Kidney (tissue), 22 donors: ENCODE measurements at places on chromosomes 3 and 15. TPM values are rescaled to one million over a fixed set of nuclear protein-coding genes. Genes with fewer than 3 reads are reported as not detected.

Gene UPK1B
- 12.4 TPM for total RNA-seq

Gene IGF2BP2
- total RNA-seq, result 26.9 TPM

Gene SLC38A3
- total RNA-seq, result 1.6 TPM

Gene RARB
- total RNA-seq, result 14.7 TPM

Gene PRTG
- total RNA-seq, result 6.4 TPM

DNA sequence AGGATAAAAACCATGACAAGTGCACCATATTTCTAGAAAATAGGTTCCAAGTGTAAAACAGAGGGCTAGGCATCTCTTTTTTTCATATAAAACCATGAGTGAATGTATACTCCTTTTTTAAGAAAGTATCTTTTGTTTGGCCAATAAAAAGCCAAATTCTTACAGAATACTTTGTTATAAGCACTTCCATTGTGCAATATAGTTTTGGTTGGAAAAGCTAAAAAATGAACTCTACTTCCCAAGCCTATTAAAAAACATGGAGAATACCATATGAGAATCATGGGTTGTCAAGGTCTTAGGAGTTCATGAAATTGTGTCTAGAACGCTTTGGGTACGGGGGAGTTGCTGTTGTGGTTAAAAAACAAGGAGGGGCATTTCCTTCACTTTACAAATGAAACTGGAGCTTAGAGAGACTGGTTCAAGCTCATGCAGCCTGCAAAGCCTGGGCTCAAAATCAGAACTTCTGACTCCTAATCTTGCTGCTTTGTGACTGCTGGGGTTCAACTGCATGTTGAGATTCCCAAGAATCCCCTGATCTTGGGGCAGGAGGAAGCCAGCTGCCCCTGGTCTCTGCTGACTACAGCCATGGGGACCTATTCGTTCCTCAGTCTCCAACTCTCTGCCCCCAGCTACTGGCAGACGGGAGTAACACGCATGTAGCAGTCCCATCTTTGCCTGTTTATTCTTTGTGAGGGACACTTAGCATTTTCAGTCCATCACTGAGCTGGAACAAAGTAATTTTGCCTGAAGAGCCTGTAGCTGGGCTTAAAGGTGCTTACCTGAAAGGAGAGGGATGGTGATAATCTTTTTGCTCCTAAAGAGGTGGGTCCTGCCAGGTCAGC lies 229.1 kb downstream of the CHST2 start:
- H3K4me1 ChIP-seq, result no peaks in the 10 kb centered on the region
- no peak overlapping the region for H3K27ac ChIP-seq
- H3K36me3 ChIP-seq, result no peaks in the 10 kb centered on the region

DNA sequence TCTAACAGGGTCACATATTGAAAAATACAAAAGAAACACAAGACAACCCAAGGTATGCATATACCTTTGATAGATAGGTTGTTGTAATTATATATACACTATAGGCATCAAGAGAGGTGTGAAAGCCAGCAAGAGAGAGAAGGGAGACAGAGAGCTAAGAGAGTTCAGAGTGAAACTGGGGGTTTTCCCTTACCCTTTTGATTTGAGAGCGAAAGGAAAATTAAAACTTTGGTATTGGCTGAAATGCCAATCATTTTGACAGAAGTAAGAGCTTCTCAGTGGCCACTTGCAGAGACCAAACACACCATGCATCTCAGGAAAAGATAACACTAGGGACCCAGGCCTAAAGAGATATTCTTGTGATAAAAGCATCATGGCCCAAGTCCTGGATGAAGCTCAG lies 183.6 kb downstream of the SHOX2 start:
- H3K27ac ChIP-seq, result no peak overlapping the region
- no peak for DNase-seq

DNA sequence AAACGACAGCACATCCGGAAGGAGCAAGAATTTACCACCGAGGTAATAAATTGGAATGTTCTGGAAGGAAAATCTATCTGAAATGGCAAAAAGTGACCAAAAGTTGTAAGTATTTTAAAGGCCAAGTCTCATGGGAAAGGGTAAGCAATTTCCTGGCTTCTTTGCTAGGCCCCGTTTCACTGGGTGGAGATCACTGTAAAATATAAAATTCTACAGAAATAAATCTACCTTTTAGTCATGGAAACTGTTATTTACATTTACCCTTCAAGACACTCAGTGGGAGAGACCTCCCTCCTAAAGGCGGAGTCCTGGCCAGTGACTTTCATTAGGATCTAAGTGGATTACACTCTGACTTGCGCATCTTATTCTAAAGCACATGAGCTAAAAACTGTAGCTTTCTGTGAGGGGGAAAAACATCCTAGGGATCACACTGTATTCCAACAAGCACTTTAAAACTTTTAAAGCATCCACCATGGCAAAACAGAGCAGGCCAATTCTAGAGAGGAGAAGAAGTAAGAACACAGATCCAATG lies 28.8 kb downstream of the LYZL4 start:
- H3K36me3 ChIP-seq, result no peaks in the 10 kb centered on the region
- no peak overlapping the region for H3K4me3 ChIP-seq
- H3K4me1 ChIP-seq, result no peaks in the 10 kb centered on the region
